NCI-H82 (cell line): ENCODE measurements at places on chromosomes 1 and 21.

DNA sequence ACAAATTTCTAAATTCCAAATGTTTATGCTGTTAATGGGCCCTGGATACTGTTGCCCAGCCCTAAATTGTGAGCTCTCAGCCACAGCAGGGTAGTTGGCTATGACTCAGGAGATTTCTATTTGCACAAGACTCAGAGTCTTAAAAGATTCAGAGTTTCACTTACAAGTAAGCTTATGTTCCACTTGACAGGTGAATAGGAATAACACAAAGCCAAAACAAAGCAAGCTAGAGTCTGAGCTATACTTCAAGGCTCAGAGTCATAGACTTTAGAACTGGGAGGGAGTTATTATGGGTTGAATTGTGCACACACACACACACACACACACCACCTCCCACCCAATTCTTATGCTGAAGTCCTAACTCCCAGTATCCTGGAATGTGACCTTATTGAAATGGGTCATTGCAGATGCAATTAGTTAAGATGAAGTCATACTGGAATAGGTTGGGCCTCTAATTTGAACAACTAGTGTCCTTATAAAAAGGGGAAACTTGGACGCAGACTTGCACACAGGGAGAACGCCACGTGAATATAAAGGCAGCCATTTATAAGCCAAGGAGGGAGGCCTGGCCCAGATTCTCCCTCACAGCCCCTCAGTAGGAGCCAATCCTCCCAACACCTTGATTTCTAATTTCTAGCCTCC lies 30.2 kb downstream of the PRDX6 start:
- DNase-seq = peak; percentile 30

- DNase-seq = no peak
Measured at GRCh38 chr1:20439282-20439681, 46.7 kb downstream of the CAMK2N1 start.

- no peak for DNase-seq
Measured at GRCh38 chr1:80666073-80666472, 1134.7 kb upstream of the ADGRL2 start.

DNA sequence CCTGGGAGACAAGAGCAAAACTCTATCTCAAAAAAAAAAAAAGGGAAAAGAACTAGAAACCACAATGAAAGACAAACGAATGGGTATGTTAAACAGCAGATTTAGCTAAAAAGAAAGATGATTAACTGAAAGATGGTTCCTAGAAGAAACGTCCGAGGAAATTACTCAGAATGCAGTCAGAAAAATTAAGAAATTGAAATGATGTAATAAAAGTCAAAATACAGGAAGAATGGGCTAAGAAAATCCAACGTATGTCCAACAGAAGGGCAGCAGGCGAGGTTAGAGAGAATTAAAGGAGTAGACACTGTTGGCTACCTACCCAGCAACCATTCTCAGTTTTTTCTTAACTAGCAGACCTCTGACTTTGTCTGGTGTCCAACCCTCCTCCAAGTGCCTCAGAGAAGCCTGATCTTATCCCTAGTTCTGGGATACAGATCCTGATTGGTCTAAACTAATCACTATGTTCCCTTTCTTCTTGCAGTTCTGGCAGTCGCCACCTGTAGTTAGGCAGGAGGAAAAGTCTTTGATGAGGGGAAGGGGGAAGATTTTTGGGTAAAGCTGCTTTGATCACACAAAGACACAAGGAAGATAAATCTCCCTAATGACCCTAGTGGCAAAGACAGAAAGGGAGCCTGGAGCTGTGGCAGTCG lies 25.7 kb downstream of the GPR161 start:
- peak; percentile 63 for DNase-seq

DNA sequence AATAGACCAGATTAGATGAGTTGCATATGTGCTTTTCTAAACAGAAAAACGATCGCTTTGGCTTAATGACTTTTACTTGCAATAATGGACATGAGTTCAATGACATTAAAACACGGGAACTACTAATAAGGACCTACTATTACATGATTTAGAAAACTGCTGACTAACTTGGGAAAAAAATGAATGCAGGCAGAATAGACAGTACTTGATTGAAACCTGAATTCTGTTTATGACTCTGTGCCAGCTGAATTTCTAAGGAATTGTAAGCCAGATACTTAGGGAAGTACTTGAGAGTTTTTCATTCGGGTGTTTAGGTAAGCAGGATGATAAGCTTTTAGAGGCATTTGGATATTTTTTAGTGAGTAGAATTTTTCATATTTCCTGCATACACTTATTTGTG lies 12.0 kb downstream of the ADGRL2 start:
- DNase-seq = no peak

DNA sequence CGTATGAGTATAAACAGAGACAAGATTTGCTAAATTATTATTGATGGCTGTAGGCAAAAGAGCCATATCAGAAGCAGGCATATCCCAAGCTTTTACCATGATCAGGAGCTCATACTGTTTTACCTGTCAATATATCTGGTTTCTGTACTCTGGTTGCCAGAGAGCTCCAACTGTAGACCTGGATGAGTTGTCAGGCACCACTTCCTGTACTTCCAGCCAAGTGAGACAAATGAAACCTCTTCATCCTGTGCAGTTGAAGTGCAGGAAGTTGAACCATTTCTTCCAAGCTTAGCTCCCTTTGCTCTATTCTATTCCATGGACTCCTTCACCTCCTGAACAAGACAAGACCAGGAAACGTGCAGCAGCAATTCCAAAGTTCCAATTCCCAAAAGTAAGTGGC lies 115.6 kb downstream of the ZNF281 start:
- no peak for DNase-seq

DNA sequence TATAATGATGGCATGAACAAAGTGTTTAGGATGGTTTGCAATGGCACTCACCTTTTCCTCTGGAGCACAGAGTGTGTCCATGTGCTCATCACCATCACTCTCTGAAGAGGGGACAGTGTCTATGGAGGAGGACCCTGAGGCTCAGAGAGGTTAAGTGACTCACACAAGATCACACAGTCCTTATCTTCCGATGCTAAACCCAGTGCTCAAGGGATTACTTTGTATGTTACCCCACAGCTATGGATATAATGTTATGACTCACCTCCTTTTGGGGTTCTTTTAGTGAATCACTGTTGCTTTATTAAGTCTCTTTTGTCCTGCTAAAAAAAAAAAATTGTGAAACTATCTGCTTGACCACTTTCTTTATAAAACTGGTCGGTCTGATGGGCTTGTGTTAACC lies 67.6 kb downstream of the TENT5C start:
- no peak for DNase-seq

- no peak for DNase-seq
Measured at GRCh38 chr1:115456441-115456961, 118.5 kb upstream of the NGF start.
